ENCODE measurements at places on chromosomes 4 and X.

DNA sequence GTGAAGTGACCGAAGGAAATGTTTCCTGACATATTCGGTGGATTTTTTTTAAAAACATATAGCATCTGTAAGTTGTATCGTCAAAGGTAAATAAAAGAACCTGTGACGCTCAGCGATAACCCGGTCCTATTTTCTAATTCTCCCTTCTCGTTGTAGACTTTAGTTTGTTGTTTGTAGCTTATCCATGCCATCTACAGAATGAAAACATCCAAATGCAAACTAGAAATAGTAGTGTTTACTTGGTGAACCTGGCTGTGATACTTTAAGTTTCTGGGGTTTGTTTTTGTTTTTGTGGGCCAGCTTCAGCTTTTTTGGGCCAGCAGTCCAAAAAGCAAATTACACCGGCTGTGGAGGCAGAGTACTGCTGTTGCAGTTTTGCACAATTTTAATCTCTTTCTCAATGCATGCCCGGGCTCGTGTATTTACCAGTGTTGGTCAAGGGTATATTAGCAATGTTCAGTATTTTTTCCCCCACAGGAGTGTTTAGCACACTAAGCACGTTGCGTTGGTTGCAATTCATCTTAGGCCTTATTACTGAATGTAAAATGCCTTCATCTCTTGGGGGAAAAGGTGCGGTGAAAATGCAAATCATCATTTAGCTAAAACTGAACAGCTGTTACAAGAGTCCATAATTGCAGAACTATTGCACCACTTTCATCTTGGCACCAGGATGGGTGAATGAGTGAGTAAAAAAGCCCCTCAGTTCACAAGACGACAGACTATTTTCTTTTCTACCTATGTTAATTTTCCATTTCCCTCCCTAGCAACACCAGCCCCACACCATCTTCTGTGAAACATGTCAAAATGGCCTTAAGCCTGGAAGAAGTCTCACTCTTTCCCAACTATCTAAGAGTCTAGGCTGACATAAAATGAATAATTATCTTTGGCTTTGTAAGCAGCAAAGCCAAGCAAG is 1.7 kb upstream of the CNOT6L start:
- peak; percentile 62 for DNase-seq

DNA sequence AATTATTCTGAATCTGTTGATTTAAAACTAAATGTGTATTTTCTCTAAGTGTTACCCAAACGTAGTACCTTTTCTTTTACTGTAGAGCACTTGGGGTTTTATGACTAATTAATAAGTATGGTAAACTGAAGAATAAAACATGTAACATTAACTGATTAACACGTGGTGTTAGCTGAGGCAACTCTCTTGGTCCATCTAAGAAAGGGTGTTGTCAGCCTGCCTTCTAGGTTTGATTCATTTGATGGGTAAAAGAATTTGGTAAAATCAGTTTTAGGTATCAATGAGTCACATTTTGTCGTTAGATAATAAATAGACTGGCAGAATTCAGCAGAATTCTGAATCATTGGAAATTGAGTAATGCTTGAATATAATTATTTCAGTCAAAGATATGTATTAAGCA is 99.7 kb downstream of the AFF1 start:
- no peak for DNase-seq

GRCh38 chrX:29842552-29842951 is 372.8 kb upstream of the MAGEB2 start:
- DNase-seq = no peak

GRCh38 chr4:111991797-111992196 is 153.5 kb upstream of the FAM241A start:
- DNase-seq = no peak

- no peak for DNase-seq
These were observed 687.1 kb upstream of the MAGEB2 start for GRCh38 chrX:29528281-29528680.

- DNase-seq = no peak
These were observed 4.5 kb downstream of the ACSL1 start for GRCh38 chr4:184821242-184821641.

GRCh38 chr4:40940317-40940741 is 190.6 kb downstream of the NSUN7 start:
- no peak for DNase-seq

DNA sequence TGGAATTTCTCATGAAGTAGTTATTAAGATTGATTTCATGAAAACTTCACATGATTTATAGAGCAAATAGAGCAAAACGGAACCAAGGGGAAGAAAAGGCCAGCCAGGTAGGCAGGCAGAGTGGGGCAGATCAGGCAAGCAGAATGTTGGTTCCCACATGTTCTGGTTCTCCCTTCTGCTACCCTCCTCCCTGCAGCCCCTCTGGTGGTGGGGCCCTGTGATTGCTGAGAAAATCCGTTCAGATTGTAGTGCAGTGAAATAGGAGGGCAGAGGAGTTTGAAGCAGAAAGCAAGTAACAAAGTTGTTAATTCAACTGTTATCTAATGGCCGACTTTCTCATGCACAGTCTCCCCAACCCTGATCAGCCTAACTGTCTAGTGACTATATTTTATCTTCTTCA is 185.3 kb downstream of the MID1IP1 start:
- no peak for DNase-seq

DNA sequence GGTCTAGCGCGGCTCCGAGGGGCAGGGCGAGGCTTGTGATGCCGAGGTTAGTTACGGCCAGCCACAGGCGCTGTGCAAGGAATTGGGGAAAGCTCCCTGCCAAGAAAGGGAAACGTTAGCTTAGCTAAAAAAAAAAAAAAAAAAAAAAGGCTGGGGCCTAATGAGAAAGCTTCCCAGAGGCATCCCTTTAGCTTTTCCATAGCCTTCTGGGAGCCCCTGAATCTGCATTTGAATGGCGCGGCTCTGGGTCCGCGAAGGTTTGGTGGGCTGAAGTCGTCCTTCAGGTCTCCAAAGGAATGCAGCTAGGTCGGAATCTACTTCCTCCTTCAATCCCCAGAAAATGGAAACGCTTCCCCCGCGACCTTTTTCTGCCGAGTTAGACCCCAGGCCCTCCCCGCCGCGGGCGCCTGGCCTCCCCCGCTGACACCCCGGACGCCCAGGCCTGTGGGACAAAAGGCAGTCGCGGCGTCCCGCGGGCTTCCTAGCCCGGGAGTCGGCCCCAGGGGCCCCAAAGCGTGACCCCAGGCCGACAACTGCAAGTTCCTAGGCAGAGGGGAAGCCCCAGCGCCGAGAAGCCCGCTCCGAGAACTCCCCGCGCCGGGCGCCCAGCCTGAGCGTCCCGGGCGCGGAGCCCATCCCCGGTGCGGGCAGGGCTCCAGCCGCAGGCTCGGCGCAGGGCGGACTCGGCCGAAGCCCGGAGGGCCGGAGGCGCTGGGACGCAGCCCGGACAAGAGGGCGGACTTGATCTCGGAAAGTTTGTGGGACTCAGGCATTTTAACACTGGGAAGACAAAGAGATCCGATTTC is 605 bp upstream of the FAT1 start:
- DNase-seq = peak; percentile 37

DNA sequence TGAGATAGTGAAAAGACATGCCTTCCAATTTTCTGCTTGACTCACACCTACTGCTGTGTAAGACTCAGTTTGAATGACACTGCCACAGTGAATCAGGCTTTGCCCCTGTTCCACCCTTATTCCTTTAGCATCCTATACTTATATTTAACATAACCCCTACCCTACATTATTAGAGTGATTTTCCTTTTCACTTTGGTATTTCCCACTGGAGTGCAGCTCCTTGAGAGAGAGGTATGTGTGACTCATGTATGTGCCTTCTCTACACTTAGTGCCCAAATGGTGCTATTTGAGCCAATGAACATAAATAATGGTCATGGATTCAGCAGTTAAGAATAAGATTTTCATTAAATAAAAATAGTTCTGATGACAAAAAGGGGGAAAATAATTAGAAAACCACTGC is 69.5 kb downstream of the RRAGB start:
- DNase-seq = no peak

GRCh38 chrX:25010784-25011588 is 4.8 kb downstream of the ARX start:
- no peak for DNase-seq

DNA sequence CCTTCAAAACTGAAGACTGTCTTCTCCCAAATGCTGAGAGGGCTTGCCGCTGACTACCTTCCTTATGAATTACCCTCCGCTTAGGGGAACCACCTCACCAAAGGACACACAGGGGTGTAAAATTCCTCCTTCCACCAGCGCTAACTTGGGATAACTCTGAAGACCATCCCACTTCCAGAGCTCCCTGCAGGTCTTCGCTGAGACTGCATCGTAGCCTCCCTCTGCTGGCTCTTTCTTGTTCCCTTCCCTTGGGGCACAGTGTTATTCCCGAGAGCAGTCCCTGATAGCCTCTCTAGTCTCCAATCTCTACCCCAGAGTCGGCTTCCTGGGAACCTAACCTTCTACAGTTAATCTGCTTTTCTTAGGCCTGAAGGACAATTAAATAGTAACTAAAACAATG is 725.5 kb upstream of the ATOH1 start:
- DNase-seq = no peak

DNA sequence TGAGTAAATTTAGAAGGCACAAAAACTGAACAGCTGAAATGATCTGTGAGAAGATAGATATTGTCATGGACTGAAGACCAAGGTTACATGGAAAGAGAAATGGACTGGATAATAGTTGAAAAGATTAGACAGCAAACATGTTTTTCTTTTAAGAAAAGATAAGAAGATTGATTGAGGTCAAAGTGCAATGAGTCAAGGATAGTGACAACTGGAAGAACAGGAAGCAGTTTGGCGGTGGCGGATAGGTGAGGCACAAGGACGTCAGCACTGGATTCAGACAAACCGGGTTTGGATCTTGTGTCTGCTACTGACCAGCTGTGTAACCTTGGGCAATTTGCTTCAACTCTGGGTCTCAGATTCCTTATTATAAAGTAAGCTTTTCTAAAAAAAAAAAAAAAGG is 2.0 kb upstream of the HPGD start:
- DNase-seq = no peak

- no peak for DNase-seq
These were observed 2253.2 kb upstream of the TENM3 start for GRCh38 chr4:179989975-179990374.

GRCh38 chr4:182449930-182450439 is 206.8 kb downstream of the TENM3 start:
- DNase-seq = no peak

- DNase-seq = no peak
These were observed 47.4 kb downstream of the CCSER1 start for GRCh38 chr4:90174621-90175023.

GRCh38 chrX:43604753-43605152 is 51.3 kb upstream of the MAOA start:
- DNase-seq = no peak

DNA sequence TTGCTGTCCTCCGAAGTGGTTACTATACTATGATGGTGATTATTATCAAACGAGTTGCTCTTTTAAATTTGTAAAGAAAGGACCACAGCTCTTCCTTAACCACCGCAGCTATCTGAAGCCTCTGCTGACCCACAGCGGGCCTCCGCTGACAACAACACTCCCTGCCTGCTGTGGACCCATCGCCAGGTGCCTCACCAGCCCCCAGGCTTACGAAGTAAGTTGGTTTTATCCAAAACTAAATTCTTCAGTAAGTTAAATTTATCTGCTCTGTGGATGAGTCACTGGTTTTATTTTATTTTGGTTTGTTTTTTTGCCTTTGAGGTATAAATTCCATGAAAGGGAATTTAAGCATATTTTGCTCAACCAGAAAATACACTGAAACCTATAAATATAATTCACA is 54.7 kb downstream of the SLC9A6 start:
- DNase-seq = no peak

DNA sequence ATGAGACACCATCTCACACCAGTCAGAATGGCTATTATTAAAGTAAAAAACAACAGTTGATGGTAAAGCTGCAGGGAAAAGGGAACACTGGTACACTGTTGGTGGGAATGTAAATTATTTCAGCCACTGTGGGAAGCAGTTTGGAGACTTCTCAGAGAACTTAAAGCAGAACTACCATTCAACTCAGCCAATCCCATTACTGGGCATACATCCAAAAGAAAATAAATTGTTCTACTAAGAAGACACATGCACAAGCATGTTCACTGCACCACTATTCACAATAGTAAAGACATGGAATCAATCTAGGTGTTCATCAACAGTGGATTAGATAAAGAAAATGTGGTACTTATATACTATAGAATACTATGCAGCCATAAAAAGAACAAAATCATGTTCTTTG is 135.0 kb downstream of the REELD1 start:
- no peak for DNase-seq

GRCh38 chr4:1072830-1073446 is 40.4 kb downstream of the RNF212 start:
- DNase-seq = peak; percentile 21

GRCh38 chr4:101345596-101346350 is 1.6 kb downstream of the PPP3CA start:
- peak; percentile 41 for DNase-seq

GRCh38 chr4:3426465-3427133 is 15.2 kb upstream of the HGFAC start:
- DNase-seq = no peak

DNA sequence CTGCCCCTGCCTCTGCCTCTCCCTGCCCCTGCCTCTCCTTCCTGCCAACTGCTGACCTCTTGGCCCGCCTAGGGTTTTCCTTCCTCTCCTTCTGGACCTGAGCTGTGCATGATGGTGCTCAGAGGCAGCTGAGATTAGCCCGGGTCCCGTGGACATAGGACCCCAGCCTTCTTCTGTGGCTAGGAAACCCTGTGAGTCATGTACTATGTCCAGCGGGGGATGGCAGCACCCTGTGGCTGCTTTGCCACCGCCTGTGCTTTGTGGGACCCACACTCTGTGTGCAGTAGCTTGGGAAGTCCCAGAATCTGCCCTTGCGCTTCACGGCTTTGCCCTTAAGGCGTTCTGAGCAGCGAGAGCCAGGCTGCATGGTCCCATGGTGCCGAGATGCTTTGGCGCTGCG is 105.5 kb upstream of the PSAPL1 start:
- no peak for DNase-seq

GRCh38 chrX:8741981-8742380 is 10.0 kb upstream of the ANOS1 start:
- no peak for DNase-seq

DNA sequence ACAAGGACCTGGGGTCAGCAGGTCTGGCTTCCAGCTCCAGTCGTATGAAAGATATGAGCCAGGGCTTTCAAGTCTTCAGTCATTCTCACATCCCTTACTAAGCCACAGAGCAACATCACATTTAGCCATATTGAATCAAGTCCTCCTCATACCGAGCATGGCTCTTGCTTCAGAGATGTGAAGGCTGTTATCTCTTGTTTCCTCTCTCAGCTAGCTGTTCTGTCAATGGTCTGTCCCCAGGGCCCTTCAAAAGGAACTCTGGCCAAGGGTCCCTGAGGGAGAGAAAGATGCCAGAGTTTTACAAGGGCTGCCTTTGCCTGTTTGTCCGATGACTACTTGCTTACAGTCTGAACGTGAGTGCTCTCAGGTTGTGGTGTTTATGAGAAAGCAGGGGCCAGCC is 30.5 kb downstream of the DOCK11 start:
- no peak for DNase-seq
